T-helper 1 cell (primary cell): ENCODE measurements at places on chromosomes 13 and 19.

GRCh38 chr19:42333975-42334696 lies 8.7 kb downstream of the MEGF8 start:
- no peak for DNase-seq

- DNase-seq: no peak
These were observed 18.2 kb downstream of the SIN3B start for GRCh38 chr19:16847430-16847829.

DNA sequence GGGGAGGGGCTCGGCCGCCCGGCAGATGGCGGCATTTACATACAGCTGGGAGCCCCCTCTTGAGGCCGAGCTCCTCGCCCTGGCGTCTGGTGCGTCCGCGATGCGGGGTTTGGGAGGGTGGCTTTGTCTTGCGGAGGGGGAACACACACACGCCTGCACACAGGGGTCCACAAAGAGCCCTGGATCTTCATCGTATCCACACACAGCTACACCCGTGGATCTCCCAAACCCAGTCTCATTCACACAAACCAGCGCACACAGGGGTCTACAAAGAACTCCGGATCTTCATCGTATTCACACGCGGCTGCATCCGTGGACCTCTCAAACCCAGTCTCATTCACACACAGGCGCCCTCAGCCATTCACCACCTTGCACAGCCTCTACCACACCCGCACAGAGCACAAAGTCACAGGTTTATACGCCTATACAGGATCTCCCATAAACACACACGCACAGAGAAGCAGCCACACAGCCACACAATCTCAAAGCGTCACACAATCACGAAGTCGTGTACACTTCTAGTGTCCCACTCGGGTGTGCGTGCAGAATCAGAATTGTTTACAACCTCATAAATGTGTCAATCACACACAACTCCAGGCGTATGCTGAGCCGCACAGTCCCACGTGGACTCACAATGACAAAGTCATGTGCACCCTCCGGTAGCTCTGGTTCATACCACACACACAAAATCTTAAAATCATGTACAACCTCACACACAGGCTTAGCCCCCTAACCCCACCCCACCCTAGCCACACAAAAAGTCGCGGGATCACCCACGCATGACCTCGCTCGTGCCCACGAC lies 550 bp upstream of the DLL3 start:
- no peak for DNase-seq

DNA sequence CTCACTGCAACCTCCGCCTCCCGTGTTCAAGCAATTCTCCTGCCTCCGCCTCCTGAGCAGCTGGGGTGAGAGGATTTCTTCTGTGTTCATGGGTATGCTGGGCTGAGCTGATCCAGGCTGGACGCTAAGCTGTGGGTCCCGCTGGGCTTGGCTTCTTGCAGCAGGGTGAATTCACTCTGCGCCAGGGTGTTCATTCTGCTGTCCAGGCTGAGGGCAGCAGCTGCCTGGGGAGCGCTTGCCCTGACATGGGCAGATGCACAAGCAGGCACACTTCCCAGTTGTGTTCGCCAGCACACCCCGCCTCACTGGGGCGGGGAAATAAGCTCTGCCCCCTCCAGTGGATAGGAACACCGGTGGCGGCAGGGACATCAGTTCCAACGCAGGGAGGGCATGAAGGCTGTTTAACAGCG lies 7.3 kb upstream of the INAFM1 start:
- no peak for DNase-seq

GRCh38 chr13:88246239-88246638 lies 575.1 kb downstream of the SLITRK5 start:
- DNase-seq: no peak

DNA sequence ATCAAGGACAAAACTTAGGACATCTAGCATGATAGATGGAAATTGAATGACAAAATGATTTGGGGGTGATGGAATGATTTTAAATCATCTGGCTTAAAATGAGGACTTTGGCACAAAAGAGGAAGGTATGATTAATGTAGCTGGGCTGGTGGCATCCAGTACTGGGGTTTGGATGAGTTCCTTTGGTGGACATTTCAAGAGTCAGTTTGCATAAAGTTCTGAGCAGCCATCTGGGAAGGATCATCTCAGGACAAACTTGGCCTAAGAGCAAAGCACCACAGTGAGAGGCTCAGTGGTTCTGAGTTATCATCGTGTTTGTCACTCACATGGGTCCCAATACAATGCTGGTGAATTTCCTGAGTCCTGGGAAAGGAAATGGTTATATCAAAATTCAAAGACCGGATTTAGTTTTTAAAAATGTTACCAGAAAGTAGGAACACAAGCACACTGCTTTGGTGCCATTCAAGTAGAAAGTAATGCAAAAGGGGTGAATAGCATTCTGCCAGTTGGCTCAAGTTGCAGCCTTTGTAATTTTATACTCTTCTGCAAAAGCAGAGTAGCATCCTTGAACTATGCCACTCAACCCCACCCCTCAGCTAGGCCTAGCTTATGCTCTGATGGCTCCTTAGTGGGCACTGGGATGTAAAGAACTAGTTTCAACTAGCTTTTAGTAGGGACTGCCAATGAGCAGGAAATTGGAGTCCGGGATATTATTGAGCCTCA lies 219.0 kb downstream of the COG6 start:
- no peak for DNase-seq
